ENCODE measurements at places on chromosomes 16 and 17.
A peak's percentile ranks its signal among the peaks of the same experiment; 100 is the strongest.

DNA sequence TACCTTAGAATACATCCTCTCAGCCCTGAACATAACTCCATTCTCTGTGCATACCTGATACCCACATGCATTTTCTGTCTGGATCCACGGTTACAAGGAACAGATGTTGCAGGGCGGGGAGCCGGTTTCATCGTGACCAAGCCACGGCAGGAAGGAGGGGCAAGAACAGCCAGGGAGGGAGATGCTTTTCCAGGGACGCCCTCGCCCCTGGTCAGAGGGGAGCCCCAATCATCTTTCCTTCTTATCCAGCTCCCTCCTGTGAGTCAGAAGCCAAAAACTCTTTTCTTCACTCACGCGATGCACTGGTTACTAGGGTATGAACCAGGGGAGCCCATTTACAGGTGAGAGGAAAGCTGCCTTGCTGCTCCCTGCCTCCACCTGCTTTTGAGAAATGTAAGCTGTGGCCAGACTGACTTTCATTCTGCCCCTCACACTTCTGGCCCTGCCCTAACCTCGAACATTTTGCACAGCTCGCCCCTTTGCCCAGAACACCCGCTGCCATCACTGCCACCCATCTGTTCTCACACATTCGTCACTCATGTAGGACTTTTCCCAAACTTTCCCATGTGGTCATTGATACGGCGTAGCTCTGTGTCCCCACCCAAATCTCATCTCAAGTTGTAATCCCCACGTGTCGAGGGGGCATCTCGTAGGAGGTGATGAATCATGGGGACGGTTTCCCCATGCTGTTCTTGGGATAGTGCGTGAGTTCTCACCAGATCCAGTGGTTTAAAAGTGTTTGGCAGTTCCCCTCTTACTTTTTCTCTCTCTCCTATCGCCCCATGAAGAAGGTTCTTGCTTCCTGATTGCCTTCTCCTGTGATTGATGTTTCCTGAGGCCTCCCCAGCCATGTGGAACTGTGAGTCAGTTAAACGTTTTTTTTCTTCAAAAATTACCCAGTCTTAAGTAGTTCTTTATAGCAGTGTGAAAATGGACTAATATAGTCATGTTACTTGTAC lies 20.5 kb downstream of the FOXL1 start:
- DNase-seq = no peak

GRCh38 chr17:64412944-64413381 lies 22.3 kb upstream of the PECAM1 start:
- DNase-seq = no peak

GRCh38 chr16:57608462-57609113 lies 19.8 kb upstream of the ADGRG1 start:
- DNase-seq = peak; percentile 56

GRCh38 chr16:57950382-57950781 lies 20.5 kb downstream of the CNGB1 start:
- no peak for DNase-seq

DNA sequence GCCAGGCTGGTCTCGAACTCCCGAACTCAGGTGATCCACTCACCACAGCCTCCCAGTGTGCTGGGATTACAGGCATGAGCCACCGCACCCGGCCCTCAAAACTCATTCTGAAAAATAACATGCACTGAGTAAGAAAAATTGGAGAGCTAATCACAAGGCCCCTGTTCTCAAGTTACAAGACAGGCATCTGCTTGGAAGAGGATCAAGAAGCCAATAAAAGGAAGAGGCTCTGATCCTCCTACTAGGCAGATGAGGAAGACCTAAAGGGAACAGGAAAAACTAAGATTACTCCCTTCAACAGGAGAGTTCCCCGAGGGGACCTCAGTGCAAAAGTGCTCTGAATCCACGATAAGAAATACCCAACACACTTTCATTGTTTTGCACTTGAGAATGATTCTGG lies 18.4 kb downstream of the BLMH start:
- no peak for DNase-seq

DNA sequence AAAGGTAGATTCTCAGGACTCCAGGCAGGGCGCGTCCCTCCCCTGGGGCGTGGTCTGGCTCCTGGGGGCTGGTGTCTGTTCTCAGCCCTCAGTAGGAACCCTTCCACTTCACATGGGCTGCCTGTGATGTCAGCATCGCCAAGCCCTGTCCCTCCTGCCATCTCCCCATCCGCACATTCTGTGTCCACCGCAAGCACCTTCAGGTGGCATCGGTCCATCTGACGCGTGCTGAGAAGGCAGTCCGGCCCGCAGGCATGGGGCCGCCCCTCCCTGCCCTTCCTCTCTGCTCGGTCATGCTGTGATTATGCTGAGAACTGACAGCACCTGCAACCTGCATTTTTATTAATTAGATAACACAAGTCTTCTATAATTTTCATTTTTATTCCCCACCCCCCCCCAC lies 12.7 kb upstream of the DNAH17 start:
- no peak for DNase-seq

- peak; percentile 82 for DNase-seq
Observed at GRCh38 chr17:59165933-59166342, 10.4 kb downstream of the PRR11 start.

GRCh38 chr17:72890711-72891110 lies 201.8 kb downstream of the SLC39A11 start:
- DNase-seq = no peak

DNA sequence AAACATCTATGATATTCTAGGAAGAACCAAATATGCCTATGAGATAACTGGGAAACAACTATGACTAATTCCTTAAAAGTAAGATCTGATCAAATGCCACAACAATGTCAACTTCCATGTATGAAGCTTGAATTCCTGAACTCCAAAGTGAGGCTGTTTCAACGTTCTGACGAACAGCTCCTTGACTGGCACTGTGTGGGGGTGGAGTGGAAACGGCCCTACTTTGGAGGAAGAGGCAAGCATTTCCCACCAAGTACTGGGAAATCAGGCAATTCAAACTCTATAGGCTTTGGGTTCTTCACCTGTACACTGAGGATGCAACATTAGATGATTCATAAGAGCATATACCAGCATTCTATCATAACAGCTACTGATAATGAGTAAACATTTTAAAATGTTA lies 187.2 kb downstream of the CDK5R1 start:
- no peak for DNase-seq

GRCh38 chr17:38741921-38742410 lies 6.2 kb downstream of the PCGF2 start:
- no peak for DNase-seq

DNA sequence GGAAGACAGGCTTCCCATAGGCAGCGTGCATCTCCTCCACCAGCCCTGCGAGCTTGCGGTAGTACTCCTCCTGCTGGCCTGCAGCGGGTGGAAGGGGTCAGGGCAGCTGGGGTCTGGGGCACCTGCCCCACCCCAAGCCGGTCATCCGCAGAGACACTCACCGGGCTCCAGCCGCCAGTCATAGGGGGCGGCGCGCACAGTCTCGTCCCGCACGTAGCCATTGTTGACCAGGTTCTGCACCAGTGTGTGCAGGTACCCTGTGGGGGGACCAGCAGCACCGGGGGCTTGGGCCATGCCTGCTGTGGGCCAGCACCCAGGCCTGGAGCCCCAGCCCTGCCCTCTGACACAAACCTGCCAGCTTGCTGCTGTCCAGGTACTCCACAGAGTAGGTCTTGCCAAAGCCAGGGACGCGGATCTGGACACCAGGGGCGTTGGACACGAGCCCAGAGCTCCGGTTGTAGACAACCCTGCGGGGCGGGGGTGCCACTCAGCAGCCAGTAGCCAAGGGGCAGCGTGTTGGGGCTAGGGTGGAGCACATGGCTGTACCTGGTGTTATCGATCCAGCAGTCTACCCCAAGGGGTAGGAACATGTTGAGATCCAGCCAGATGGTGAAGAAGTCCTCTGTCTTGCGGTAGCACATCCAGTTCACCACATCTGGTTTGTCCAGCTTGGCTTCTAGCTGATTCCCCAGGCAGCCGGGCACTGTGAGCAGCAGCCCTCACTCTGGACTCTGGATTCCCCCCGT lies 1.2 kb downstream of the LCAT start:
- DNase-seq = no peak

- no peak for DNase-seq
Observed at GRCh38 chr17:42608305-42609181, 631 bp downstream of the RETREG3 start.

GRCh38 chr17:36544044-36544306 lies 744 bp upstream of the GGNBP2 start:
- DNase-seq = no peak

DNA sequence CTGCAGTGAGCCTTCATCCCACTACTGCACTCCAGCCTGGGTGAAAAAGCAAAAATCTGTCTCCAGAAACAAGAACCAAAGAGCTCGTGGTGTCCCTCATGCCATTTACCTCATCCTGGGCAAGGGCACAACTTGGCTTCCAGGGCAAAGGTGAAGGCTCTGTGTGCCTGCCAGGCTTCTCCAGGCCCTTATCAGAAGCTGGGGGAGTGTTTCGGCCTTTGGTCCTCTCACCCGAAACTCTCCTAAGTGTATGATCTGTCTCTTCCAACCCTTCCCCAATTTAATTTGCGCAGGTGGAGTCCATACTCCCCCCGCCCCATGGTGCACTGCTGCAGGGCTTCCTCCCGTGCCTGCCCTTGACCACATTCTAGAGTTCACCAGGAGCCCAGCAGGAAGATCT lies 1.1 kb downstream of the CES2 start:
- no peak for DNase-seq
